ENCODE measurements at places on chromosomes 7 and 10. TPM values are rescaled to one million over a fixed set of nuclear protein-coding genes. Genes with fewer than 3 reads are reported as not detected.

OR9A2 gene
- not detected for polyA plus RNA-seq

XPNPEP1 gene
- polyA plus RNA-seq = 72.5 TPM

SPDYE18 gene
- 1.1 TPM for polyA plus RNA-seq

SEMA3A gene
- polyA plus RNA-seq = 32.3 TPM

MYL7 gene
- polyA plus RNA-seq = 0.90 TPM

IFIT1B gene
- polyA plus RNA-seq = 0.84 TPM

Measured in right lung (tissue), 10 donors.